ENCODE measurements at places on chromosomes 1 and 21.

DNA sequence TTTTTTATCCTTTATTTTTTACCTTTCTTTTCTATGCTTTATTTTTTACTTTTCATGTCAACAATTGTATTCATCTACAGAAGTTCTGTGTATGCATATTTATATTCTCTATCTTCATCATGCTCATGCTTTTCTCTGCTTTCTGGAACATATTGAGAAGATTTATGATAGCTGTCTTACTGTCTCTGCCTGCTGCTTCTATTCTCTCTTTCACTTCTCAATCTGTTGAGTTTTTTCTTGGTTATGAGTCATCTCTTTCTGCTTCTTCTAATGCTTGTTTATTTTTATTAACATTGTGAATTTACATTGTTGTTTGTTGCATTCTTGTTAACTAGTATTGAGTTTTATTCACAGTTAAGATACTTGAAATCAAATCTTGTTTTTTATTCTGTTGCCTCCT lies 22.6 kb downstream of the F5 start:
- DNase-seq, result no peak

GRCh38 chr1:193408782-193409293 lies 222.4 kb upstream of the B3GALT2 start:
- peak; percentile 85 for DNase-seq

DNA sequence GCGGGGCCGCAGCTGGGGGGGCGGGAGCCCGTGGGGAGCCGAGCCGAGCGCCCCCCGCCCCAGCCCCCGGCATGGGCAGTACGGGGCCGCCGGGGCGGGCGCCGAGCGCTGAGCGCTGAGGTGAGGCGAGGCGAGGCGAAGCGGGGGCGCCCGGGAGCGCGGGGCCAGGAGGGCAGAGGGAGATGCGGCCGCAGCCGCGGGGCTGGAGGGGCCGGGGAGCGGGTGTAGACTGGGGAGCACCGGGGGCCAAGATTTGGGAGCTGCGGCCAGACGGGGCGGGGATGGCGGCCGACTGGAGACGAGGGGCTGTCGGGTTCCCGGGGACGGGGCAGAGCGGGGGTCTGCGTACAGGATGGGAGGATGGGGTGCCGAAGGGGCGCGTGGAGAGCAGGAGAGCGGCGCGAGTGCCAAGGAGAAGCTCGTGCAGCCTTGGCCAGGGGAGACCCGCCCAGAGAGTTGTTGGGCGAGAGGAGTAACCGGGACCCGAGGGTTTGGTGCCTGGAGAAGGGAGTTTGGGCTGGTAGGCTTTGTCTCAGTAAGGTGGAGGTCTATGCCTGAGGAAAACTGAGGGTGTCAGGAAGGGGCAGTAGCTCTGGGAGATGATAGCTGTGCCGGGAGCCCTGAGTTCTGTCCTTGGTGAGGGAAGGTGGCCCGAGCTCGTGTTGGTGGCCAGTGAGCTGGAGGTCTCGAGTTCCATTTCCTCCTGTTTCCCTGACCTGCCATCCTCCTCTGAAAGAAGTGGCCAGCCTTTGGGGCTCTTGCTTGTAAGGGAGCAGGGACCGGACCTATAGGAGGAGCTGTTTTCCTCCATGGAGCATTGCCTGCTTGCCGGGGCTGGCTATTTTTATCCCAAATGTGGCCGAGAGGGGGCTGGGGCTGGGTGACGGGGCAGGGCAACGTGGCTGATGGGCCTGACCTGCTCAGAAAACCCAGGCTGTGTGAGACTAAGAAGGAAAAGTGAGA lies 539 bp downstream of the ATP8B2 start:
- DNase-seq, result peak; percentile 93

GRCh38 chr1:100528871-100529270 lies 9.1 kb upstream of the GPR88 start:
- DNase-seq, result no peak

DNA sequence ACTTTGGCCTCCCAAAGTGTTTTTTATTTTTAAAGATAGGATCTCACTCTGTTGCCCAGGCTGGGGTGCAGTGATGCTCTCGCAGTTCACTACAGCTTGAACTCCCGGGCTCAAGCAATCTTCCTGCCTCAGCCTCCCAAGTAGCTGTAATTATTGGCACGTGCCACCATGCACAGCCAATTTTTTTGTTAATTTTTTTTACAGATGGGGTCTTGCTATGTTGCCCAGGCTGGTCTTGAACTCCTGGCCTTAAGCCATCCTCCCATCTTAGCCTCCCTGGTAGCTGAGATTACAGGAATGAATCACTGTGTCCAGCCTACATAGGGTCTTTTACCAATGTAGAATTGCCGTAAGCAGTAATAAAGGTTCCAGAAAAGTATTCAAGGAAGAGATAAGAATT lies 49.1 kb upstream of the HP1BP3 start:
- no peak for DNase-seq

- no peak for DNase-seq
Measured at GRCh38 chr1:29145739-29146437, 22.2 kb upstream of the TMEM200B start.

GRCh38 chr1:29986986-29987385 lies 736.4 kb downstream of the MATN1 start:
- peak; percentile 66 for DNase-seq

DNA sequence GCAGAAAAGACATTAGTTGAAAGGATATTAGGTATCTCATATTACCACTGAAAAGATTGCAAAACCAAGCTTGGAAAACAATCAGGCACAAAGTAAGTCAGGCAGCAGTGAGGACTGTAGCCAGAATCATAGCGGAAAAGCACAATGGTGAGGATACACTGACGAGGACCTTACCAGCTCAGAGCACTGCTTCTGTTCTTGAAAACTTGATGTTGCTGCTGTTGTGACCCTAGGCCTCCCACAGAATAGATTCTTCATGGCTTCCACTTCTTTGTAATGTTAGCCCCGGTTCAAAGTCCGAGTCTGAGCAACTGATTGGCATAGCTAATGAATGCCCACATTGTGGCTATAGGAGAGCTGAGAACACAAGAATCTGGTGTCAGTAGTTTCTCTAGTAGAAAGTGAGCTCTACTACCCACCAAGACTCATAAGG lies 45.2 kb upstream of the LRRC8C start:
- no peak for DNase-seq

DNA sequence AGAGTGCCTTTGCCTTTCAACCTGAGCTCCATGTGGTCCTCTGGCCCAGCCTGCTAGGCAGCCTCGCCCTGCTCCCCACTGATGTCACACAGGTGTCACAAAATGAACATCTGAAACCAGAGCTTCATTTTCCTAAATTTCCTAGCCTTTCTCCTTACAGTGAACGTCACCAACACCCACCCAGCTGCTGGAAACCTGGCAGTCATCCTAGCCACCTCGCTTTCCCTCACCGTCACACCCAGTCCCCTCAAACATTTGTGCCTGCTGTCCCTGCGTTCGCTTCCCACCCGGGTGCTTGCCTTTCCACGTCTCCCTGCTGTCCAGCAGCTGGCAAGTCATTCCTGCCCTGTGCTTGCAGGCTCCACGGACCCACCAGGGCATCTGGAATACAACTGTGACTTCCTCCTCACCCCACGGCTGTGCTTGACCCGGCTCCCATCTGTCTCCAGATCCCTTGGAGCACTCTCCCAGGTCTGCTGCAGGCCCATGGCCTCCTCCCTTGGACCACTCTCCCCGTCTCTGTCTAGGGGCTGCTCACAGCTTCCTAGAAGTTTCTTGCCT lies 23.5 kb downstream of the ADARB1 start:
- no peak for DNase-seq

GRCh38 chr1:186559601-186560116 lies 98.7 kb upstream of the PDC start:
- no peak for DNase-seq

- DNase-seq, result no peak
Measured at GRCh38 chr1:154788886-154789285, 81.2 kb downstream of the KCNN3 start.

GRCh38 chr1:3560251-3560871 lies 50.9 kb downstream of the MEGF6 start:
- no peak for DNase-seq

- DNase-seq, result no peak
Measured at GRCh38 chr21:45332415-45332814, 44.7 kb upstream of the POFUT2 start.

DNA sequence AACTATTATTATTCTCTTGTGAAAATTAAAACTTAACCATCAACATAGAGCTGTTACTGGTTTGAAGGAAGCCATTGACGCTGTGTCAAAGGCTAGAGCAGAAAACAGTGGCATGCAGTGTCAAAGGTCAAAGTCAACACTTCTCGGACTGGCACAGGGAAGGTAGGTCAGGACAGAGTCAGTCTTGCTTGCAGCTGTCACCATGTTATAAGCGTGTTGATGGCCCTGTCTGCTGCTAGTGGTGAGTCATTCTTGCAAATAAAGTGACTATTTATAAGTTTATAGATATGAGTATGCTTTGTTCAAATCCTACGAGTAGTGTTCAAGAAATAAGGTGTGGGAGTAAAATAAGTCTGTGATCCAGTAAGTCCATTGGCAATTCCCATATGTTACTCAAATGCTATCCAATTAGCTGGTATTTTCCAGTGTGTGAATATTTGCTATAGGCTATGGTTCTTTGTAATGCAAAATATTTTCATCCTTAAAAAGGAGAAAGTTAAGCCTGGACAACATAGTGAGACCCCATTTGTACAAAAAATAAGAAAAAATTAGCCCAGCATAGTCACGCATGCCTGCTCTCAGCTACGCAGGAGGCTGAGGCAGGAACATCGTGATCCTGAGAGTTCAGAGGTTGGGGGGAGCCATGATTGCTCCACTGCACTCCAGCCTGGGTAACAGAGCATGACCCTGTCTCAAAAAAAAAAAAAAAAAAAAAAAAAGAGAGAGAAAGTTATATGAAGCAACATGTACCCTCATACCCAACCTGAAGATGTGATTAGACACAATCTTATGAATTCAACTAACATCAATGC lies 26.3 kb upstream of the TINAGL1 start:
- no peak for DNase-seq

DNA sequence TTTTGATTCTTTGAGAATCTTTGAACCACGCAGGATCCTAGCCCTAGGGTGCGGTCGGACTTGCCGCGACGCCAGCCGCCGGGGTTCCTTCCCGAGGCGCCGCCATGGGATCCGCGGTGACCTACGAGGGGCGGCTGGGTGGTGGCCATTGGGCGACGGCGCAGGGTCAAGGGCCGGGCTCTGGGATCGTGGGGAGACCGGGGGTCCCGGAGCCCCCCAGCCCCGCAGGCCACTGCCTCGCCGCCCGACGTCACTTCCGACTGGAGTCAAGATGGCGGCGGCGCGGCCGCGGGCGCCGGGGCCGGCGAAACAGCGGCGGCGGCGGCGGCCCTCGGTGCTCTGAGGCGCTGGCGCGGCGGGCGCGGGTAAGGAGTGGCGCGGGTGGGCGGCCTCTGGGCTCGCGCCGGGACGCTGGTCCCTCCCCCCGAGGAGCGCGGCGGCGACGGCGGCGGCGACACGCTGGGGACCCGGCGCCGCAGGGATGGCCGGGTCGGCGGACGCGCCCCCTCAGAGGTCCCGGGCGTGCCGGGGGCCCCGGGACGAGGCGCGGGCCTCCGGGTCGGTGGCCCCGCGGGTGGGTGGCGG lies at the start of gene PRDM2:
PRDM2 (plus strand) TSS at position 253 of the 585 bp plus-strand sequence. CDS start 15,418 bp downstream, outside the sequence.
- peak; percentile 75 for DNase-seq

DNA sequence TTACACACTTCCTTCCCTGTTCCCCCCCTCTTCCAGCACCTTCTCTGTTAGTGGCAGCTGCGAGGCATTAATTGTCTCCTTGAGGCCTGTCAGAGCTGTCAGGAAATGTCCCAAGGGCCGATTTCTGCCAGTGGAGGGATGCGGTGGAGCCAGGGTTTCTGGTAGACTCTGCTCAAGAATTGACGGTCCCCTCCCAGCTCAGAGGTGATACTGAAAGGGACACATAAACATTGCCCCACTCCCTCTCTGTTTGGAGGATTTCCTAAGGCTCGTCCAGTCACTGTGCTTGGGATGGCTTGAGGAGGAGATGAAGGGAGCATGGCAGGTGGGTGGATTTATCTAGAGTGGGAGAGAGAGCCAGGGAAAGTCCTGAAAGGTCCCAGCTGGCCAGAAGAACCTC lies 61.4 kb upstream of the CD34 start:
- DNase-seq, result no peak

DNA sequence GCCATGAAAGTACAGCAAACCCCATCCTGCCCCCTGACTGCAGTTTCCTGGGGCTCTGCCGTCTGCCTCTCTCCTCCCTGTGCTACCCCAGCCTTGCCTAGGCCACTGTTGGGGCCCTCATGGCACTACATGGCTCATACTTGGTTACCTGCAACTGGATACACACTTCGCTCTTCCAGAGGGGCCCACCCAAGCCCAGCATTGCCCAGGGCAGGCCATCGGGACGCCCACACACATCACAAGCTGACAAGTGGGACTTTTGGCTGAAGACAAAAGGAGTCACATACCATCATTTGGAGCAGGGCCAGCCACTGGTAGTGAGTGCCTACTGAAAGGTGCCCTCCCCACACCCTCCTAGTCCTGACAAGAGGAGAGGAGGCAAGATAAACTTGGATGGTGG lies 82.8 kb downstream of the CD247 start:
- no peak for DNase-seq

DNA sequence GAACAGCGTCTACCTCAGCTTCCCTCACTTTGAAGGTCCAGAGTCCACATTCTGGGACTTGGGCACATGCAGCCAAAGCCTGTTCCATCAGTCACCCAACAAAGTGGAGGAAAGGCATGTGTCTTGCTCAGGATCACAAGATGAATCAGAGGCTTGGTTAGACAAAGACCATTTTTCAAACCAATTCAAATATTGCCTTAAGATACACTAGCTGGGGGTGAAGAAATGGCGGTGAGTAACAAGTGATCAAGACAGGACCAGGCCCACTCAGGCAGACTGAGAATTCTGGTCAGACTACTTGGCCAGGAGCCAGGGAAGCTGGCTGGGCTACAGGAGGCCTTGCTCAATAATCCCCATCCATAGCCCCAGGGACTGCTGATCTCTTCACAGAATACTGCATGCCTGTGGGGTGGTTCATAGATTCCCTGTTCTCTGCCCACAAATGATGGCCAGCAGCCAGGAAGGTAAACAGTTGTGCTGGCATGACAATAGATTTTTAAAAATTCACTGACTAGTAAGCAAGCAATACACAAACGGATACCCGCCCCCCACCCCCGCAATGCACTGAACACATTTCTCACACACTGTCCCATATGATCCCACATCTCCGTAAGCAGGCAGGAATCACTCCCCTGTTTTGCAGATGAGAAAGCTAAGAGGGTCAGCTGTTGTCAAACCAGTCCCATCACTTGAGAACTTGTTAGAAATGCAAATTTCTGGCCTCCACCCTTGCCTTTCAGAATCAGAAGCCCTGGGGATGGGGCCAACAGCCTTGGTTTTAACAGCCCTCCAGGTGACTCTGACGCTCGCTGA lies 27.2 kb downstream of the ERI3 start:
- DNase-seq, result peak; percentile 96

GRCh38 chr1:158681606-158682005 lies 4.9 kb downstream of the SPTA1 start:
- DNase-seq, result no peak

- DNase-seq, result no peak
Measured at GRCh38 chr21:37119421-37120218, 46.6 kb downstream of the TTC3 start.

GRCh38 chr1:221503268-221503667 lies 238.6 kb downstream of the DUSP10 start:
- DNase-seq, result no peak
